Parietal lobe (tissue), 2 donors: ENCODE measurements at places on chromosomes 5 and 9. TPM values are rescaled to one million over a fixed set of nuclear protein-coding genes. Genes with fewer than 3 reads are reported as not detected.

Gene N4BP3
- total RNA-seq = 9.7 TPM

Gene UGT3A2
- not detected for total RNA-seq

Gene IFNK
- not detected for total RNA-seq

Gene MLANA
- total RNA-seq = not detected

Gene TMEM174
- not detected for total RNA-seq

Gene C5orf52
- total RNA-seq = not detected

Gene HACD4
- total RNA-seq = 0.94 TPM

Gene TAF11L6
- total RNA-seq = not detected

Gene TMEM232
- 24.1 TPM for total RNA-seq

Gene ANKRA2
- 57.3 TPM for total RNA-seq

Gene DPM2
- 13.5 TPM for total RNA-seq

Gene GGTA1
- 1.9 TPM for total RNA-seq

Gene GAPT
- total RNA-seq = not detected

Gene PCDHA13
- 42.3 TPM for total RNA-seq
